Kidney (tissue), 22 donors: ENCODE measurements at places on chromosomes 2 and 18. TPM values are rescaled to one million over a fixed set of nuclear protein-coding genes. Genes with fewer than 3 reads are reported as not detected.

Gene ICOS
- polyA plus RNA-seq, result not detected

Gene SIX3
- 0.19 TPM for polyA plus RNA-seq

Gene NLRC4
- 0.49 TPM for polyA plus RNA-seq

Gene CCL20
- polyA plus RNA-seq, result 2.5 TPM
